ENCODE measurements at places on chromosomes 1 and 21.

GRCh38 chr1:192807211-192808162 is 1.4 kb upstream of the RGS2 start:
- DNase-seq: no peak

GRCh38 chr1:167447521-167448136 is 70.7 kb downstream of the CD247 start:
- DNase-seq: peak; percentile 65

- no peak for DNase-seq
These were observed 10.6 kb downstream of the PLXNA2 start for GRCh38 chr1:208233546-208233945.

- no peak for DNase-seq
These were observed 603.5 kb upstream of the ADAMTS5 start for GRCh38 chr21:27570306-27570868.

DNA sequence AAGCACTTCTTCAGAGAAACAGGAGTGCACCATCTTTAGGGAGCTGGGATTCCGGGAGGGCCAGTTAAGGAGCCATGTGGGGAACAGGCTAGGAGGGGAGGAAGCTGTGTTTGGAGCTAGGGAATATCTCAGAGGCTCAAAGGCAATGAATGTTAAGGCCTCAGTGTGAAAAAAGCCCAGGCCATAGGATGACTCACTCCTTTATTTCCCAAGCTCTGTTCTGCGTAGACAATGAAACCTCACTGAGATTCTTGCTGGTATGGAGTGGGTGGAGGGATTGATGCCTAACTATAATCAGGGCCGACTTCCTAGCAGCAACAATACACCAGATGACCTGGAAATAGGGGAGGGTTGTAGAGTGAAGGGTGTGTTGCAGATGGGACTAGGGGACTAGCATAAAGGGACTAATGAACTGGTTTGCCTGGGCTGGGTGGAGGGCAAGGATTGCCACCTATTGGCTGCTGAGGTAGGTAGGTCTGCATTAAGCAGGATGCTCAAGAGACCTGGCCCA is 2.1 kb downstream of the GNAT2 start:
- DNase-seq: no peak

Measured in T follicular helper cell (primary cell).